ENCODE measurements at places on chromosomes 2 and 18.
A peak's percentile ranks its signal among the peaks of the same experiment; 100 is the strongest.

GRCh38 chr2:119253114-119253702 is 29.6 kb downstream of the STEAP3 start:
- no peak for DNase-seq

GRCh38 chr2:23565374-23565773 is 180.4 kb downstream of the KLHL29 start:
- DNase-seq, result no peak

DNA sequence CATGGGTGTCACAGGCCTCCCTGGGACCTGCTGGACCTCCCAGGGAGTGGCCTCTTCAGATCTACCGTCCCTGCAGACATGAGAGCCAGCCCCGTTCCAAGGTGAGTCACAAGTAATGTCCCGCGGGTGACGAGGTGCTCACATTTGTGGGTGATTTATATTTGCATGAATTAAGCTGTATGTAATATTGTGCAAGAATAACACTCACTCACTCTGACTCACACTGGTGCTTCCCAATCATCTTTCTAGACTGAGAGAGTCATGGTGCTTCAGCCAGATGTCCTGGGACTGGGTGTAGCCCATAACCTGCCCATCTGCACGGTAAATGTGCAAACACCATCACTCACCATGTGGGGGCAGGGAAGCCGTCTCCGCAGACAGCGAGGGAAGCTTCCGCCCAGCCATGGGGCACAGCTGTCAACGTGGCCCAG is 347.5 kb upstream of the SALL3 start:
- no peak for DNase-seq

GRCh38 chr2:163044114-163044513 is 205.5 kb upstream of the KCNH7 start:
- DNase-seq, result no peak

GRCh38 chr2:54047091-54047490 is 68.3 kb upstream of the ACYP2 start:
- no peak for DNase-seq

- no peak for DNase-seq
Measured at GRCh38 chr2:18980104-18980785, 378.2 kb downstream of the OSR1 start.

- no peak for DNase-seq
Measured at GRCh38 chr2:54249629-54250028, 6.4 kb downstream of the TSPYL6 start.

GRCh38 chr18:58208207-58208932 is 164.3 kb downstream of the NEDD4L start:
- no peak for DNase-seq

GRCh38 chr2:159564081-159564480 is 52.3 kb downstream of the BAZ2B start:
- no peak for DNase-seq

- DNase-seq, result no peak
Measured at GRCh38 chr2:177771191-177771590, 301.4 kb downstream of the PDE11A start.

GRCh38 chr2:144201126-144201525 is 318.8 kb downstream of the ZEB2 start:
- DNase-seq, result no peak

- peak; percentile 27 for DNase-seq
Measured at GRCh38 chr2:43131051-43131889, 95.1 kb downstream of the ZFP36L2 start.

DNA sequence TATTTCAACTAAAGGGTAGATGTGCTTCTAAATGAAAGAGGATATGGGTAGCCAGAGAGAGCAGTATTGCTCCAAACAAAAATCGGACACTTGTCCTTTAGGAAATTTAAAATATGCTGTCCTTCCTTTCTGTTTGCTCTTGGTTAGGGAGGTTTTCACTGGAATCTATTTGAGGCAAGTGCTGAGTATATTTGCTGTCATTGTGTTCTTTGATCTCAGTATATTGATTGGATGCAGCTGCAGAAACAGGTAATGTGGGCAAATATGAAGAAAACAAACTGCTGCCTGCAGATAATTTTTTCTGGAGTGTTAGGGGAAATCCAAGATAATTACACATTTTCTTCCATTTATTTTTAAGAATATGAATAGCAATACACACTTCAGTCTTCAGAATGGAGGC is 410.2 kb downstream of the NCKAP5 start:
- no peak for DNase-seq

GRCh38 chr2:189658306-189659212 is 2.7 kb upstream of the ASNSD1 start:
- no peak for DNase-seq

DNA sequence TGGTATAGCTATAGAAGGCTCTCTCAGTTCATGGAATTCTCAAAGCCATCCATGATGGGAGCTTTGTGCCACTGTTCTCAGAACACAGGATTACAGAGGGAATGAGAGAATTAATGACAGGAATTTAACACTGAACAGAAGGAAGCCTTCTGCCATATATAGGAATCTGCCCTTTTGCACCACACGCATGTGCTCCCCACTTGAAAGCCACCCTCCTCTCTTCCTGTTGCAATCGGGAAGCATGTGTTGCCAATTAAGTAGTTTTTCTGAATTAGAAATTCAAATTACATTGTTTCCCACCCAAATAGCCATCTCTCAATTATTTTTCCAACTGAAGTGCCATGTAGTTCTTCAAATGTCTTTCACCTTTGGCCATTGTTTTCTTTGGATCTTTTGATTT is 71.3 kb downstream of the C1D start:
- DNase-seq, result no peak

GRCh38 chr18:13446610-13447461 is 228.3 kb downstream of the LDLRAD4 start:
- no peak for DNase-seq

- DNase-seq, result no peak
Measured at GRCh38 chr2:23628926-23629771, 244.2 kb downstream of the KLHL29 start.

GRCh38 chr2:130827502-130828251 is 9.0 kb upstream of the ARHGEF4 start:
- DNase-seq, result no peak

DNA sequence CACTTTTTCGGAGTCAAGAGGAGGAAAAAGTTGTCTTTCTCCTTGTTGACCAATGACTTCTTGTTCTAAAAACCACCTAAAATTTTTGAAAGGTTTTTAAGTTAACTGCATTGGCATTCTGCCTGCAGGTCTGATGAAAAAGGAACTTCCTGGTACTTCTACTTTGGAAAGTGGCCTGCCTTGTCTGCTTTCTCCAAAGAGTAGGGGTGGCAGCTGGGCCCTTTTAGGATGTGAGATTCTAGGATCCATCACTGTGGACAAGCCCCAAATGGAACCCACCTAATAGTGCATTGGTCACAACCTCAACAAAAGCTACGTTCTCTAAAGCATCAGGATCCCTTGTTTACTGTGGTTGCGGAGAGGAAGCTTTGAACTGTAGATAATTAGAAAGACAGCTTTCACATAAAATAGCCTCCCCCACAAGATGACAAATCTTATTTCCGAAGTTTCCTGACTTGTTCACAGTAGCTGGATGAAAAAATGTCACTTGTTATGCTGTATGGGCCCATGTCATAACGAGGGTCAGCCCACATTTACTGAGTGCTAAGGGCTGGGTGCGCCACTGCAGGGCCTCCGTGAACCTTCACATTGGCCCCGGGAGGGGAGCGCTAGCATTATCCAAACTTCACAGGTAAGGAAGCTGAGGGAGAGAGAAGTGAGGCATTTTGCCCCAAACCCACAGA is 17.4 kb downstream of the ASPRV1 start:
- no peak for DNase-seq

- no peak for DNase-seq
Measured at GRCh38 chr2:121521359-121521758, 9.3 kb upstream of the RNU4ATAC start.

GRCh38 chr2:184598316-184599053 is at the start of gene ZNF804A:
Gene ZNF804A, plus strand, starts transcription at chr2:184598529. Its CDS starts 431 bp downstream, at chr2:184598960.
- DNase-seq, result peak; percentile 14

- DNase-seq, result no peak
Measured at GRCh38 chr2:33437815-33438214, 38.6 kb upstream of the RASGRP3 start.

DNA sequence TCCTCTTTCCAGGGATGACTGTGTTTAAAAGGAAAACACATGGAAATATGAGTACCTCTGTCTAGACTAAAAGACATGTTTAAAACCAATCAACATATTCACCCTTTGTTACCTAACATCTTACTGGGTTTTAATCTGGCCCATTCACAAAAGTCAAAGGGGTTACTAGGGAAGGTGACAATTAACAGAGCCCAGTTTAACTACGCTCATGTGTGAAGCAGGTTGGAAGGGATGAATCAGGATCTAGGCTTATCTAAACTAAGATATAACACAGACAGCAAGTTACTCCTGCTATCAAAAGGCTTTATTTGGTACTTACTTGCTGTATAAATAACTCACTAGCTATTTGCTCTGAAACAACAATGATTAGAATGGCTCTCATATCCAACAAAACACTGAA is 337.0 kb downstream of the NCKAP5 start:
- no peak for DNase-seq

GRCh38 chr2:178476477-178476876 is 1.9 kb downstream of the FKBP7 start:
- no peak for DNase-seq

DNA sequence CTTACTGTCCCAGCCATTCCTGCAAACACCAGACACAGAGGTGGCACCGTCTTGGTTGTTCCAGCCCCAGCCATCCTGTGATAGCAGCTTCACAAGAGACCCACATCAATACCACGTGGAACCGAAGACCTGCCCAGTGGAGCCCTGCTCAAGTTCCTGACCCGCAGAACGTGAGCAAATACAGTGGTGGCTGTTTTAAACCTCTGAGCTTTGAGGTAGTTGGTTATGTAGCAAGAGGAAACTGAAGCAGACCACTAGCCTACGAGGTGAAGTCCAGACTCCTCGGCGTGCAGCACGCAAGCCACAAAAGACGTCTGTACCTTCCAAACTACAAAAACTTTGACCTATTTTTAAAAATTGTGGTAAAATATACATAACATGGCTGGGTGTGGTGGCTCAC is 96.1 kb upstream of the ODC1 start:
- DNase-seq, result no peak

- DNase-seq, result no peak
Measured at GRCh38 chr2:212815453-212815852, 276.9 kb upstream of the ERBB4 start.

DNA sequence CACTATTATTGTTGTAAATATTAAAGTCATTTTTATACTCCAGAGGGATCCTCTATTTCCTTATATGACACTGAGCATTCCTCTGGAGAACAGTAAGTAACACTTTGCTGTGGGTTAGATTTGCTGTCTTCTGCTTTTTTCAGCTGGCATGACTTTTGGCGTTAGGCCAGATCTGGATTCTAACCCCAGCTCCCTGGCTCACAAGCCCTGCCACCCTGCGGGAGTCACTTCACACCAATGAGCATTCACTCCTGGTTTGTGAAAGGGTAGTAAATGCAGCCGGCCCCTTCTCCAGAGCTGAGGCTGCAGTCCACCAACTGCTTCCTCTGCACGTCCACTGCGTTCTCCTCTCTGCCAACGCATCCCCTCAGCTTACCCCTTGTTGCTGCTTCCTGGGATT is 373.8 kb upstream of the RAB6C start:
- DNase-seq, result no peak

- no peak for DNase-seq
Measured at GRCh38 chr2:29628862-29629261, 292.5 kb downstream of the ALK start.

GRCh38 chr18:60493066-60493465 is 120.5 kb upstream of the MC4R start:
- no peak for DNase-seq

DNA sequence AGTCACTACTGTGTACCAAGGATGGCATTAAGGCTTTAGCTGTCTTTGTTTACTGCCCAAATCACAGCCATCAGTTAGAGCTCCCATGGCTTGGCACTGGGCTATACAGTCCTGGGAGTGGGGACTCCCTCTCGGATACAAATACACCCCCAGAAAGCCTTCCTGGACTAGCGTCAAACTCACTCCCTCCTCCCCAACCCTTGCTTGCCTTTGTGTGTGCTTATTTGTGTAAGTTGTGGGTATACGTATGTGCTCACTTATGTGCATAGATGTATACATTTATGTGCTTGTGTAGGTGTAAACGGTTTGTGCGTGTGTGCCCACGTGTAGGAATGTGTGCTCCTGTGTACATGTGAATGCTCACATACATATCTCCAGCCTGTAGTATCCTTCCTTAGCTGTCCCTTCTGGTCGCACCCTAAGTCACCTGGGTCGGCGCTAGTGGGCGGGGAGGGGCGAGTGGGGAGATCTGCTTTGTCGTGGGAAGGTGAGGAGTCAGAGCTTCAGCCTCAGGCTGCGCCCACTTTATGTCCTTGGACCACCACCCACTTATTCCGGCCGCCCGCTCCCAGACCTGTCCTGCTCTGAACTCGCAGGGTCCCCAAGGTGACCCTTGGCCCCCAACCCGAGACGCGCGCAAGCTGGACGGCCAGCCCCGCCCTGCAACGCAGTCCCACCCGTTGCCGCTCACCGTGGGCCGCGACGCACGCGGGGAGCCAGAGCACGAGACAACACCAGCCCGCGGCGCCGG is 461 bp downstream of the PRADC1 start:
- DNase-seq, result peak; percentile 32

DNA sequence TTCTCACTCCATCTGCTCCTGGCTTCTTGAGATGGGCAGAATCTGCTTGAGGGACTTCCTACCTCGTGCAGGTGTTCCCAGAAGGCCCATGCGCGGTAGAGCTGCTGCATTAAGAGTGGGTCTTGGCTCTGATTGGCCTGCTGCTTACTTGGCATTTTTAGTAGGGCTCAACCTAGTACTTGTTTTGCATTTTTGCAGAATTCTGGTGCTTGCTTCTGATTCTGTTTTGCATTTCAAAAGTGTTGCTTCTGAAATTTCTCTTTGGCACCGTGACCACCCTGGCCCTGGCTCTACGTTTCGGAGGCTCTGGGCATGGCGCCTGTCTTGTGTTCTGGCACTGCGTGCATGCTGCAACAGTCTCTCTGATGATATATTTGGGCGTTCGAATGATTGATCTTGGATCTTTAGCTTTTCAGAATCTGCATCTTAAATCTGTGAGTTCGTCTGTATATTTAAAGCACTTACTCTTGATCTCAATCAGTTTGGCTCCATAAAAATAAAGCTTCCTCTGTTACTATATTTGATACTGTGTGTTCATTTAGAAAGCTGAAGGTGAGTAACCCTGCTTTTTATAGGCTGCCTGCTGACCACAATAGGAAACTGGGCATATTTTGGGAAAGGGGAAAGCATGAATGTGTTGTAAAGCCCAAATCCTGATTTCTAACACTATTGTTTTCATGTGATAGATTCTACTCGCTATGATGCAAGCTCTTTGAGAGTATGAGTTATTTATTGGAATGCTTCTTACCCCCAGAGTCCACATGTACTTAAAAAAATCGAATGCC is 22.2 kb downstream of the EFR3B start:
- no peak for DNase-seq

Measured in T47D (cell line).